ENCODE measurements at places on chromosomes 16 and 17.

GRCh38 chr16:83937922-83938885 lies 14.8 kb upstream of the OSGIN1 start:
- no peak for DNase-seq

GRCh38 chr16:85965125-85965524 lies 66.2 kb downstream of the IRF8 start:
- no peak for DNase-seq

- no peak for DNase-seq
Observed at GRCh38 chr17:10370016-10370608, 2.7 kb downstream of the MYH13 start.

GRCh38 chr16:88013766-88014251 lies 62.6 kb downstream of the BANP start:
- DNase-seq: no peak

DNA sequence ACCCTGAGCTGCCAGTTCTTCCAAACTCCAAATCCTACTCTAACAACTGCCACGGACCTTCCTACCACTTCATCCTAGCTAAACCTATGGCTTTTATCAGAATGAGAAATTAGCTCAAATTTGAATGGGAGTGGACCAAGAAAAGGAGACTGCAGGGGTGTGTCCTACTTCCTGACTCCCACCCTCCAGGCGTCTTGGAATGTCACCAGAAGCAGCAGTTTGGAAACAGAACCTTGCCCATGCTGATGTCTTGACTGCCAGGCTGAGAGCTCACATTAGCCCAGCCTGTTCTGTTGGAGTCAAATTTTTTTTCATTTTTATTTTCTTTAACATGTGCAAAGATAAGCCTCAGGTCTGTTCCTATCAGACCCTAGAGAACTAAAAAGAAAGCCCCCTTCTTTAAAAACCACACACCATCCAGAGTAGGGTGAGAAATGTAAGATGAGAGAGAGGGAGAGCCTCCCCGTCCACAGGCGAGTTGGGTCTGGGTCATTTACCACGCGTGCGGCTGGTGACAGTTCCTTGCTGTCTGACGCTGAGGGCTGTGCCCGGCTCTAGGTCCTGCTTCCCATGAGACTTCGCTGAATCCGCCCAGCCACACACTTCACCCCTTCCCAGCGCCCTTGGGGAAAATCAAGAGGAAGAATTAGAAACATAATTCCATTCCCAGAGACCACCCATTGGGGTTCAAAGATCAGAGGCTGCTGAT lies 54.3 kb downstream of the WNT3 start:
- DNase-seq: no peak

GRCh38 chr17:73003487-73003886 lies 89.0 kb downstream of the SLC39A11 start:
- no peak for DNase-seq

DNA sequence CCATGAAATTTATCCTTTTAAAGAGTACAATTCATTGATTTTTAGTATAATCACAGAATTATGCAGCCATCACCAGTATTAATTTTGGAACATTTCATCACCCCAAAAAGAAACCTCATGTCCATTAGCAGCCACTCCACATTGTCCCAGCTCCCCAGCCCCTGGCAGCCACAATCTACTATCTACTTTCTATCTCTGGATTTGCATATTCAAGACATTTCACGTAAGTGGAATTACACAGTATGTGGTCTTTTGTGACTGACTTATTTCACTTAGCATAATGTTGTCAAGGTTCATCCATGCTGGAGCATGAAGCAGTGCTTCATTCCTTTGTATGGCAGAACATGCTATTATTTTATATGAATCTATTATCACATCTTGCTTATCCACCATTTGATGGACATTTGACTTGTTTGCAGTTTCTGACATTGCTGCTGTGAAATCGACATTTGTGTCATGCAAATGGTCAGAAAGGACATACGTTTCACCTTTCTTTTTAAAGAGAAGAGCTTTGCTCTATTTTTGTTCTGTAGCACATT lies 10.7 kb downstream of the METTL9 start:
- DNase-seq: no peak

DNA sequence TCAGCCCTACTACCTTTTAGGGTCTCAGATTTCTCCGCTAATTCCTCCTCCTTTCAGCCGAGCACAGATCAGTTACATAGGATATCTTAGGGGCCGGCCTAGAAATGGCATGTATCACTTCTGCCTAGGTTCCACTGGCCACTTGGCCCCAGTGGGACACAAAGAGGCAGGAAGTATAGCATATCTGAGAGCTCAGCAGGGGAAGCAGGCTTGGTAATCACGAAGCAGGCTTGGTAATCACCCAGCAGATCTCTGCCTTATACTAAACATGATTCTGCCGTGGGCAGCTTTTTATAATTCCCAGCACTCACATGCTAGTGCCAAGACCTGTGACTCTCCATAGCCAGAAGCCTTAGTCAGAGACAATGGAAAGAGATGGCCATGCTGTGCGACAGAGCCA lies 59.6 kb upstream of the CACNG5 start:
- DNase-seq: no peak
